ENCODE measurements at places on chromosomes 5 and 9.

DNA sequence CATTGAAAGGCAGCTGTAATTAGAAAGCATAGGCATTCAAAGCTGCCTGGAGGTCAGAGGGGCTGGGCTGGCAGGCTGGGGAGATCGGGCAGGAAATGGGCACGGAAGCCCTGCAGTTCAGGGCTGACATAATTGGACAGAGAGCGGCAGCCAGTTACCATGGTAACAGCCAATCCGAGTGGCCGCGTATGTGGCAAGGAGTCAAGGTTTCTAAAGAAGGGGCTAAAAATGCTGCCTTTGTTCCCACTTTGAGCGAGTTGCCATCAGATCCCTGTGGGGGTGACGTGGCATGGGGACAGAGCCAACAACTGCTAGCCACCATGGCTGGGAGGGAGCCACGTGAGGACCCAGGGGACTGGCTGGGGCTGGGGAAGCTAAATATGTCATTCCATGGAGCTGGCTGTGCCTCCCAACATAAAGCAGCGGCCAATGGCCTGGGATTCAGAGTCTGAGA, 44.7 kb upstream of the NDFIP1 start:
- DNase-seq, result peak; percentile 97

GRCh38 chr9:100473276-100474081, 530 bp downstream of the TMEFF1 start:
- no peak for DNase-seq

- DNase-seq, result no peak
Measured at GRCh38 chr5:55509796-55510522, 24.8 kb downstream of the PLPP1 start.

DNA sequence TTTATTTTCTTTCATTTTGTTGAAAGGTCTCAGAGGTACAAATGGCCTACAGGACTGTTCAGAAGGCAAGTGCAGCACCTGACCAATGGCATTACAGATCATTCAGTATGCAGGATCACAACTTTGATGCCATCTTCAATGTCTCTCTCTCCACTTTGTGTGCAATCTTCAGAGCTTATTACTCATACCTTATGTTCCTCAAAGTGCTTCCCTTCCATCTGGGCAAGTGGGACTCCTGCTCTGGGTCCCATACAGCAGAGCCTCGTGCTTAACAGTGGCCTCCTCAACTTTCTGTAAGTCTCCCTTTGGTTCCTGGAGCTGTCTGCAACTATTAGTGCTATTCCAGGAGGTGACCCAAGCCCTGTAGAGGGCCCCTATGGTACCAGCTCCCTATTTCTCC, 358.4 kb upstream of the RPS23 start:
- DNase-seq, result no peak

GRCh38 chr5:79464695-79465332, 49.1 kb downstream of the HOMER1 start:
- no peak for DNase-seq

DNA sequence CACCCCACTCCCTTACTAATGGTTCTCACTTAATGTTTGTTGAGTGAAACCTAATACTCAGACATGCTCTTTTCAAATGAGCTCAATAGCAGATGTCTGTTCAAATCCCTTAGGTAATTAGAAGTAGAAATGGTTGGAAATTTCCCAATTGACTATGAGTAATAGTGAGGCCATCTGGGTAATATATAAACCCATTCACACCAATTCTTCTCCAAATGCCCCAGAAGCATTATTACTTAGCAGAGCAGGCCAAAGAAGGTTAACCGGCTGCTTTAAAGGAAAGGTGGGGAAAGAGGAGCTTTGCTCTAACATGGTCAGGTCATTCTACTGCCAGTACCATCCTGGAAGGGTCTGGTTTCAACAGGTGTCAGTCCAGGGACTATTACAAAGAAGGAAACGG, 119.5 kb upstream of the MTAP start:
- DNase-seq, result no peak

- DNase-seq, result no peak
Measured at GRCh38 chr5:123422433-123423277, 548 bp downstream of the CEP120 start.

DNA sequence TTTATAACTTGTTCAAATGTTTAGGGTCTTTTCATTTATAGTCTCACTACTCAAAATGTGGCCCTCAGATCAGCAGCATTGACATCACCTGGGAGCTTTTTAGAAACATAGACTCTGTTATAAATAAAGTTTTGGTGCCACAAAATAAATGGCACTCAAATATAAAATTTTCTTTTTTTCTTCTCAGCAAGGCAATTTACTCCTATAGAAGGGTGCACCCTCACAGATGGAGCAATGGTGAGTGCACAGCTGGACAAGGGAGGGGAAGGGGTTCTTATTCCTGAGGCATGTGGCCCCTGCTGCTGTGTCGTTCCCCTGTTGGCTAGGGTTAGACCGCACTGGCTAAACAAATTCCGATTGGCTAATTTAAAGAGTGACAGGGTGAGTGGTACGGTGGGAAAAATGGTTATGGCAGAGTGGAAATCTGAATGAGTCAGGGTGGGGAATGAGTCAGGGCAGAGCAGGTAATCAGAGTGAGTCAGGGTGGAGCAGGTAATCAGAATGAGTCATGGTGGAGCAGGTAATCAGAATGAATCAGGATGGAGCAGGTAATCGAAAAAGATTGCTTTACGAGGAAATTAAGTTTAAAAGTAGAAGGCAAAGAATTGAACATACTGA, 31.8 kb upstream of the C7 start:
- no peak for DNase-seq

GRCh38 chr9:134165357-134166315, 1.3 kb upstream of the RNU6ATAC start:
- no peak for DNase-seq

DNA sequence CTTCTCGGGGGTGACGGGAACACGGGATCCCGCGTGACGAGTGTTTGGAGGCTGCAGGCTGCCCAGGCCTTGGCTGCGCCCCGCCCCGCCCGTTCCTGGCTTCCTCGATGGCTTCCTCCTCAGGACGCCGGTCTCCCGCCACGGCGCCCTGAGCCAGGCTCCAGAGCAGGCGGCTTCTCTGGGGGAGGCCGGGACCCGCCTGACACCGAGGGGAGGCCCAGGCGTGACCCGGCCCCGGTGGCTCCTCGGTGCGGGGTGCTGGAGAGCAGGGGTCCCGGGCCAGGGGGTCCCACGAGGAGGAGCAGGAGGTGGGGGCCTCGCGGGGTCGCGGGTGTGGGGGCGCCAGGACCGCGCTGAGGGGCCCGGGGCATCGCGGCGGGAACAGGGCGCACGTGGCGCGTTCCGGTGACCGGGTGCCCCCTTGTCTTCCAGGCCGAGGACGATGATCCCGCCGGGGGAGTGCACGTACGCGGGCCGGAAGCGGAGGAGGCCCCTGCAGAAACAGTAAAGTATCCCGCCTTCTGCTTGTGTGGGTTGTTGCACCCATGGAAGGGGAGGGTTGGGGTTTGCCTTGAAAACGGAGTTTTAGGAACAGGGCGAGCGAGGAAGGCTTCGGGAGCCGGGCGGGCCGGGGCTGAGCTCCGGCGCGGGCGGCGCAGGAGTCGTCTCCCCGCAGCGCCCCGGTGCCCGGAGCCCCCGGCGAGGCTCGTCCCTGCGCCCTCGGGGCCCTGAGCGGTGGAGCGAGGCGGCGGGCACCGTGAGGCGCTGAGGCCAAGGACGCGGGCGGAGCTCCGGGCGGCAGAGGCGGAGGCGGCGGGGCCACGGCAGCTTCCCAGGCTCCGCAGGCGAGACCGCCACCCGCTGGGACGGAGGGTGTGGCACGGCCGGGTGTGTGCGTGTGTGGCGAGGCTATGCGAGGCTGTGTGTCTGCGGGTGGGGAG, 22.2 kb downstream of the AHRR start:
- no peak for DNase-seq

GRCh38 chr9:109101202-109101595, 18.5 kb downstream of the TMEM245 start:
- no peak for DNase-seq

DNA sequence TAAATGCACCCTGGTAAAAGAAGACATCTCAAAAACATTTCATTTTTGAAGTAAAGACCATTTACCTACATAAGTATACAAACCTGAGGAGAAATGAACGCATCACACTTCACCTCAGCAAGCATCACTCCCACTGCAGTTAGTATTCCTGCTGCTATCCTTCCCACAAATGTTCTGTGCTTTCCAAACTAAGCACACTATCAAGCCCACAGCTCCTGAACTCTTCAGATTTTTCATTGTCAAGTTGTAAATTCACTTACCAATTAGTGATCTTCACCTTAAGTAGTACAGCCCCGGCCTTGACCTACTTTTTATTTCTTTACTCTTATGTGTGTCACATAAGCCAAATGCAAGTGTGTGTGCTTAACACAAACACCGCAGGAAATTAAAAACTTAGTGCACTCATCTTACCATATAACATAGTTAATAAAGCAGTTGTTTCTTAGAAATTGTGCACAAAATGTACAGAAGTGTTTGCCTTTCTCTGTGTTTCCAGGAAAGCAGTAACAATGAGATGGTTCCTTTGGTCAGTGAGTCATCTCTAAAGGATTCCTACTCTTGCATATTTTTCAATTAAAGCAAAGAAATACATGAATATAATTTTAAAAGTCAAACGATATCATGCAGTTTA, 169.4 kb downstream of the APBA1 start:
- DNase-seq, result no peak

DNA sequence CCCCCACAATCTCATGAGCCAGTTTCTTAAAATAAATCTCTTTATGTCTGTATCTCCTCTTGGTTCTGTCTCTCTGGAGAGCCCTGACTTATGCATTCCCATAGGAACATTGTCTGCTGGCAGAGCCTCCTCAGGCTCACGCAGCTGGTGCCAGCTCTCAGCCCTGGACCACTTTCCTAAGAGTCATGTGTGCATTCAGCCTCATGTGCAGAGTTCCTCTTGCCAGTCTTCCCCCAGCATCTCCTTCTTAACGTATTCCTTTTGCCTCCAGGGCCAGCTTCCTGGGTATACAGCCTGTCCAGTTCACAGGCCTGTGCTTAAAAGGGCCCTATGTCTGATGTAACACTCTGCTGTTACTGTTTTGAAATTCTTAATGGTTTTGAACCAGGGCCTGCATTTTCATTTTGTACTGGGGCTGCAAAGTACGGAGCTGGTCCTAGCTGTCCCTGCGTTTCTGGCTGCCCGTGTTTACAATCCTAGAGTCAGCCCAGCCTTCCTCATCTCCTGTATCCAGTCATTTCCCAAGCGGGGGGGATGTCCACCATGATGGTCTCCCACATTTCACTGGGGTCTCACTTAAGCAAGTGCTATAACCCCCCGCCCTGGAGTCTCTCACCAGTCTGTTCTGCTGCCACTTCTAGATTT, 18.1 kb downstream of the ANKRD33B start:
- DNase-seq, result no peak

- peak; percentile 28 for DNase-seq
Measured at GRCh38 chr5:65809817-65810531, 88.0 kb downstream of the NLN start.

- DNase-seq, result no peak
Measured at GRCh38 chr5:172595596-172596455, 45.2 kb upstream of the NEURL1B start.

DNA sequence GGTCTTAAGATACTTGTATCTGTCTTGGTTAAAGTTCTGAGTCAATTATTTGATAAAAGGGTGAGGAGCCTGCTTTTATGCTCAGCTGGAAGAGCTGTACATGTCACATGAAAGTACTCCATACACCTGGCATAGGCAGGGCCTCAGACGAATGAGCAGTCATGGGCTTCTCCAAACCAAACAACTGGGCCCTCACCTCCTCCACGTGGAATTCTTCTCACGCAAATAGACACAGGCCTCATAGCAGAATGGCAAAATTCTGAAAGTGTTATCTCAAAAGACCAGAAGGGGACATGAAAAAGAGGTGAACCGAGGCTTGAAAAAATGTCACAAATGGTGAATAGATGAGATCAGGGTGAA, 48.6 kb downstream of the FAM240B start:
- DNase-seq, result no peak

- no peak for DNase-seq
Measured at GRCh38 chr9:18718393-18718792, 244.4 kb downstream of the ADAMTSL1 start.

DNA sequence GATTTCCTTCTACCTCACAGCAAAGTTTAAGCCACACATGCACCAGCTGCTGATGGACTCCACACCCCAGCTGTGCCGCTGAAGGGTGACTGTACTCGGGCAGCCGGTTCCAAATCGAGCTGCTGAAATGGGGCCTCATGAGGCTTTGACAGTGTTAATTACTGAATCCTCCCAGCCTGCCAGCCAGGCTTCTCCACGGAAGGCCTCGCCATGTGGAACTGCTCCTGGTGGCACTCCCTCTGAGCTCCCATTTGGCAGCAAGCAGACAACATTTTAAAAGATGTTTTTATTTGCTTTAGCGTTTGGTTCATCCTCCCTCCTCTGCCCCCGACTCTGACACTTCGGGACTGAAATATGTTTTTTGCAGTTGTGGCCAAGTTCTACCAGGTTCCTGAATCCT, 479.4 kb upstream of the MPDZ start:
- no peak for DNase-seq

DNA sequence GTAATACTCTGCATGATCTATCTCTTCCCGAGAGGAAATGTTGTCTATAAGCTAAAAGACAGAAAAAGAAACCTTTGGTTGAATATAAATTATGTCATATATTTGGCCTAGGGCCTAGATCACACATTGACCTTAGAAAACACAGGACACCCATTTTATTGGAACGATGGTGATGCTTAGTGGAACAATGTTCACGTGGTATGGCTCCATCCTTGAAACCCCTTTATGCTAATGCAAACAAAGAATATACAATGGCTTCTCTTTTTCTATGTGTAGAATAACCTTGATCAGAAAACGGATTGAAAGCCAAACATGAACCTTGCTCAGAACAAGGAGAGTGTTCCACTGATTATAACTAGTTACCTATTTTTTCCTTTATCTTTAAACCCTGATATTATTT, 24.5 kb downstream of the MRPS27 start:
- no peak for DNase-seq

Measured in nucleus accumbens (tissue), 56 donors.